ENCODE measurements at places on chromosomes 12 and 14. TPM values are rescaled to one million over a fixed set of nuclear protein-coding genes. Genes with fewer than 3 reads are reported as not detected.

GRCh38 chr12:105733579-105733978 is 403.1 kb downstream of the C12orf75 start:
- no peak overlapping the region for H3K27ac ChIP-seq
- DNase-seq = no peak
- no peaks in the 10 kb centered on the region for H3K36me3 ChIP-seq
- H3K4me1 ChIP-seq = no peaks in the 10 kb centered on the region
- peaks cover 18% of the 10 kb centered on the region for H3K27me3 ChIP-seq

FRS2 gene
- 13.0 TPM for polyA plus RNA-seq

FGF6 gene
- not detected for polyA plus RNA-seq

DNA sequence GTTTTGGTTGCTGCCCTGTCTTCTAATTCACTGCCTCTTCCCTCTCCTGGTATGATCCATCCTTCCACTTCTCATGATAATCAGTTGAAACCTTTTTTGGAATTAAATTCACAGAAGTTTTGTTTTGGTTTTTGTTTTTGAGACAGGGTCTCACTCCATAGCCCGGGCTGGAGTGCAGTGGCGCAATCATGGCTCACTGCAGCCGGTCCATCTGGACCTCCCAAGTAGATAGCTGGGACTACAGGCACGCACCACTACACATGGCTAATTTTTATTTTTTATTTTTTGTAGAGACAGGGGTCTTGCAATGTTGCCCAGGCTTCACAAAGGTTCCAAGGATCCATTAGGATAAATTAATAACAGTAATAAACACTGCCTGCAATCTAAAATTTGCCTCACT is 164.3 kb downstream of the PRKCH start:
- H3K36me3 ChIP-seq = no peaks in the 10 kb centered on the region
- H3K27me3 ChIP-seq = no peaks in the 10 kb centered on the region
- no peak for DNase-seq
- no peak overlapping the region for H3K4me3 ChIP-seq

DNA sequence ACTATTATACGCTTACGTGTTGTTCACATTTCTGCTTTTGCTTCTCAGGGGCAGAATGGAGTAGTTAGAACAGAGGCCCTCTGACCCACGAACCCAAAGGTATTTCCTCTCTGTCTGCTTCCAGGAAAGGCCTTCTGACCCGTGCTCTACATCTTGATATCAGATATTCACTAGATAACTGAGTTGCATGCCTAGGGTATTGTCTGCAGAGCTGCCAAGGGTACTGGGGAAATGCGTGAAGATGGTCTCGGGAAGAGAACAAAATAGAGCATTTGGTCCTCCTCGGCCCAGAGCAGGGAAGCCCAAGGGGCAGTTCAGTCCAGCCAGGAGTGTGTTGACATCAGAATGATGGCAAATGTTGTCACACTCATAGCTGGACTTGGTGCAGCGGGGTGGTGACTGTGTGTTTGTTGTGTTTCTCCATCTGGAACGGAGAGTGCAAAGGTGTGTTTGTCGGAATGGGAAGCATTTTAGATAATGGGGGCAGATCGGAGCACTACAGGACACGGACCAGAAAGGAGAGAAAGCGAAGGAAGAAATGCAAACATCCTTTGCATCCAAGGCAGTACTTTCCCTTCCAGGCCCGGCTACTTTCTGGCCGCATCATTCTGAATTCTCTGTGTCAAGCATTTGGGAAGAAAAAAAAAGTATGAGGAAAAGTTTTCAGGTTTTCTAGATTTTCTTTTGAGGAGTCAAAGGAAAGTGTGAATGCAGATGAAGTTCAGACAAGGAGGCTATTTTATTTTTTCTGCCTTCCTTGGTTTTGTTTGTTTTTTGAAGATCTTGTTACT is 8.1 kb downstream of the GLT1D1 start:
- H3K36me3 ChIP-seq = no peaks in the 10 kb centered on the region
- no peaks in the 10 kb centered on the region for H3K27me3 ChIP-seq
- no peak overlapping the region for H3K4me3 ChIP-seq

GYS2 gene
- polyA plus RNA-seq = not detected

- DNase-seq = no peak
- no peaks in the 10 kb centered on the region for H3K27me3 ChIP-seq
- H3K36me3 ChIP-seq = no peaks in the 10 kb centered on the region
- no peak overlapping the region for H3K4me3 ChIP-seq
Measured at GRCh38 chr14:102654298-102654697, 61.8 kb downstream of the RCOR1 start.

All from IMR-90 (cell line).